ENCODE measurements at places on chromosomes 11 and 22.
A peak's percentile ranks its signal among the peaks of the same experiment; 100 is the strongest.

- no peak overlapping the region for H3K27ac ChIP-seq
- H3K4me1 ChIP-seq = peaks cover 12% of the 10 kb centered on the region
- DNase-seq = no peak
- no peak overlapping the region for H3K4me3 ChIP-seq
- H3K27me3 ChIP-seq = no peaks in the 10 kb centered on the region
- no peaks in the 10 kb centered on the region for H3K36me3 ChIP-seq
Observed at GRCh38 chr22:17924735-17925364, 99.5 kb downstream of the MICAL3 start.

- H3K36me3 ChIP-seq = no peaks in the 10 kb centered on the region
- H3K27me3 ChIP-seq = peaks cover 33% of the 10 kb centered on the region
- H3K4me1 ChIP-seq = peaks cover 14% of the 10 kb centered on the region
- no peak for DNase-seq
Observed at GRCh38 chr11:64720167-64720566, 2.8 kb downstream of the NRXN2 start.

- no peak overlapping the region for H3K4me3 ChIP-seq
- H3K4me1 ChIP-seq = no peaks in the 10 kb centered on the region
- H3K27ac ChIP-seq = no peak overlapping the region
Observed at GRCh38 chr11:2837096-2837601, 48.4 kb downstream of the CDKN1C start.

- H3K27me3 ChIP-seq = no peaks in the 10 kb centered on the region
- H3K4me3 ChIP-seq = no peak overlapping the region
- H3K36me3 ChIP-seq = peaks cover 1% of the 10 kb centered on the region
- H3K4me1 ChIP-seq = no peaks in the 10 kb centered on the region
- no peak for DNase-seq
Observed at GRCh38 chr11:1370186-1371025, 19.3 kb upstream of the BRSK2 start.

DNA sequence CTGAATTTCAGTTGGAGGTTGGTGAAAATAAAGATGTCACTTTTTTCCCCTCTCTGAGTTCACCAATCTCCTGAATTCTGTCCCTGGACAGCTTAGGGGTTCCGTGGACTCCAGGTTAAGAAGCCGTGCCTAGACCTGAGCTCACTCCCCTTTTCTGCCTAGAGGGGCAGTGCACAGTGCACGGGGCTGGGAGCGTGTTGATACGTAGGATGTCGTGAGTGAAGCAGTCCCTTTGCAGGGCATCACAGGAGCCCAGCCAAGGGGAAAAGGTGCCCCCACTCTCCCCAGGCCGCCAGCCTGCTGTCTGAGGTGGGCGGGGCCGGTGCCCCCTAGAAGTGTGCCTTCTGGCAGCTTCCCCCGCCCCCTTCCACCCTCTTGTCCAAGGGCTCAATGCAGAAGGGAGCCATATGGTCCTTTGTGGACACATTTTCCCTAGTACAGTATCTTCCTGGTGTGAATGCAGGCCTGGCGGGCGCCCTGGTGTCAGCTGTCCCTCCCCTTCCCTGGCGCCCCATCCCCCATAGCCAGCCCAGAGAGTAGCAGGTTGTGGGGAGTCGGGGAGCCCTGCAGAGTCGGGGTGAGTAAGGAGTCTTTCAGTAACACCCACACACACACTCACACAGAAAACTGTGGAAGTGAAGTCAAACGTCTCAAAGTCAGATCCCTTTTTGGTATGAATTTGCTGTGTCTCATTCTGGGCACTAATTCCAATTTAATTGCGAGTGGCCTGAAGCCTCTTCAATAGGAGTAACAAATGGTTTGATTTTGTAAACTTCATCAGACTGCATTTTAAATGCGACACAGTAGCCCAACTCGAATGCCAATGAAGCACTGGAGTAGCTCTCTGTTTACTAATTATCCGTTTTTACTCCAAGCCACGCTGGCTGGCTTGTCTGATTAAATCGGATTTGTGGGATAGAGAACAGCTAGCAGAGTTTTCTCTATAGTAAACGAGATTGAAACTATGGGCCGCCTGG is 67.5 kb upstream of the NNMT start:
- H3K36me3 ChIP-seq = no peaks in the 10 kb centered on the region
- no peaks in the 10 kb centered on the region for H3K27me3 ChIP-seq
- H3K4me3 ChIP-seq = no peak overlapping the region
- H3K27ac ChIP-seq = no peak overlapping the region
- peaks cover 13% of the 10 kb centered on the region for H3K4me1 ChIP-seq

GRCh38 chr11:3091846-3092602 is 34.8 kb upstream of the CARS1 start:
- H3K27me3 ChIP-seq = no peaks in the 10 kb centered on the region
- no peaks in the 10 kb centered on the region for H3K36me3 ChIP-seq
- peak; percentile 79 for DNase-seq
- no peak overlapping the region for H3K27ac ChIP-seq

- H3K4me1 ChIP-seq = no peaks in the 10 kb centered on the region
- H3K36me3 ChIP-seq = no peaks in the 10 kb centered on the region
- no peaks in the 10 kb centered on the region for H3K27me3 ChIP-seq
Observed at GRCh38 chr22:48517039-48518030, 1310.3 kb downstream of the BRD1 start.

DNA sequence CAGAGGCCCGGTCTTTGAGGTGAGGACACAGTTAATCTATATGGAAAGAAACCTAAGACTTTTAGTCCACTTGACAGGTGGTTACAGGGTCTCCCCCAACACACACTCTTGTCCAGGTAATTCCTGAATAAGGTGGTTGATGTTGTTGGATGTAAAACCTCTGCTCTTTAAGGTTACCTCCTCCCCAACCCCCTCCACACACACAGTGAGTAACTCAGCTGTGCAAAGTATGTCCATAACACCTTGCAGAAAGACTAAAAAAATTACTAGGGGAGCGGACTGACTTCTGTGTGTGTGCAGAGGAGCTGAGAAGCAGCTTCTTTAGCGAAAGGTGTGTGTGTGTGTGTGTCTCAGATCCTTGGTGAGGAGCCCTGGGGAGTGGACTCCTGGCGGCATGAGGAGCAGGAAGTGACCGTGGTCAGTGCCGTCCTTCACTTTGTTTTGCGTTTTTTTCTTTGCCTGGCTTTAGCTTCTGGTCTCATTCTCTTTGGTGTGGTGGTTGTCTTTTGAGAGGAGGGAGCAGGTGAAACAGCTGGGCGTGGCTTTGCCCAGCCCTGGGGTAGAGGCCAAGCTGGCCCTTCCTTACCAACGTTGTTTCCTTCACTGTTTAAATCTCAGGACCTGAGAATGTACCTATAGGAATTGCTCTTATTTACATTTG is 1.7 kb downstream of the ZBED4 start:
- H3K4me3 ChIP-seq = peak overlapping the region; percentile 90
- H3K27ac ChIP-seq = peak overlapping the region; percentile 63
- H3K36me3 ChIP-seq = peaks cover 7% of the 10 kb centered on the region
- H3K4me1 ChIP-seq = peaks cover 40% of the 10 kb centered on the region
- no peak for DNase-seq

- no peaks in the 10 kb centered on the region for H3K36me3 ChIP-seq
- H3K27ac ChIP-seq = no peak overlapping the region
- no peaks in the 10 kb centered on the region for H3K27me3 ChIP-seq
- DNase-seq = no peak
- peaks cover 6% of the 10 kb centered on the region for H3K4me1 ChIP-seq
Observed at GRCh38 chr11:2551131-2551530, 106.3 kb downstream of the KCNQ1 start.

Data from activated CD8-positive, alpha-beta T cell treated with anti-CD3 and anti-CD28 coated beads for 36 hours (primary cell).